ENCODE measurements at places on chromosomes 2 and 18. TPM values are rescaled to one million over a fixed set of nuclear protein-coding genes. Genes with fewer than 3 reads are reported as not detected.

SIX2 gene
- not detected for total RNA-seq

- DNase-seq: peak; percentile 78
Observed at GRCh38 chr2:135985018-135985825, at the start of gene DARS1. DARS1 (minus strand) TSS chr2:135985626; CDS start chr2:135985468, 158 bp downstream.

GRCh38 chr2:176612736-176613135, 343.5 kb downstream of the MTX2 start:
- DNase-seq: no peak

SH3BP4 gene
- 0.22 TPM for total RNA-seq

AGXT gene
- total RNA-seq: not detected

UGT1A10 gene
- total RNA-seq: not detected

SERPINB11 gene
- not detected for total RNA-seq
